Aortic smooth muscle cell (primary cell): ENCODE measurements at places on chromosomes 1 and 21. TPM values are rescaled to one million over a fixed set of nuclear protein-coding genes. Genes with fewer than 3 reads are reported as not detected.

The IPO13 gene
- 17.2 and 18.4 TPM in 2 replicates for total RNA-seq

The PRAMEF12 gene
- not detected in 2 replicates for total RNA-seq

The NUP210L gene
- total RNA-seq, result 0.12 and 0.13 TPM in 2 replicates

The GDAP2 gene
- 17.6 and 23.3 TPM in 2 replicates for total RNA-seq

The VWA5B1 gene
- not detected in 2 replicates for total RNA-seq

The SPATA46 gene
- not detected in 2 replicates for total RNA-seq

The WNT3A gene
- not detected in 2 replicates for total RNA-seq

The XCL1 gene
- total RNA-seq, result not detected in 2 replicates

The KPRP gene
- total RNA-seq, result not detected in 2 replicates

The HTR6 gene
- 0.06 and 0.13 TPM in 2 replicates for total RNA-seq

The PTCH2 gene
- total RNA-seq, result 0.12 and 0.40 TPM in 2 replicates

The NLRP3 gene
- 1.1 and 1.5 TPM in 2 replicates for total RNA-seq

The AKR7A3 gene
- total RNA-seq, result 0.50 and 1.6 TPM in 2 replicates

The OR2T33 gene
- total RNA-seq, result not detected in 2 replicates

The OPRD1 gene
- under 0.01 TPM in 1 of 2 replicates, not detected in the other for total RNA-seq

The HMGCS2 gene
- total RNA-seq, result not detected in 2 replicates
